ENCODE measurements at places on chromosomes 2 and 18.
A peak's percentile ranks its signal among the peaks of the same experiment; 100 is the strongest.

GRCh38 chr2:132849118-132849517 lies 179.1 kb upstream of the LYPD1 start:
- no peak for DNase-seq

- no peak for DNase-seq
Measured at GRCh38 chr18:10265560-10266333, 188.7 kb upstream of the APCDD1 start.

GRCh38 chr2:218897394-218898108 lies 16.9 kb downstream of the WNT10A start:
- DNase-seq = no peak

GRCh38 chr18:76430636-76431035 lies 64.4 kb downstream of the ZNF516 start:
- DNase-seq = no peak

DNA sequence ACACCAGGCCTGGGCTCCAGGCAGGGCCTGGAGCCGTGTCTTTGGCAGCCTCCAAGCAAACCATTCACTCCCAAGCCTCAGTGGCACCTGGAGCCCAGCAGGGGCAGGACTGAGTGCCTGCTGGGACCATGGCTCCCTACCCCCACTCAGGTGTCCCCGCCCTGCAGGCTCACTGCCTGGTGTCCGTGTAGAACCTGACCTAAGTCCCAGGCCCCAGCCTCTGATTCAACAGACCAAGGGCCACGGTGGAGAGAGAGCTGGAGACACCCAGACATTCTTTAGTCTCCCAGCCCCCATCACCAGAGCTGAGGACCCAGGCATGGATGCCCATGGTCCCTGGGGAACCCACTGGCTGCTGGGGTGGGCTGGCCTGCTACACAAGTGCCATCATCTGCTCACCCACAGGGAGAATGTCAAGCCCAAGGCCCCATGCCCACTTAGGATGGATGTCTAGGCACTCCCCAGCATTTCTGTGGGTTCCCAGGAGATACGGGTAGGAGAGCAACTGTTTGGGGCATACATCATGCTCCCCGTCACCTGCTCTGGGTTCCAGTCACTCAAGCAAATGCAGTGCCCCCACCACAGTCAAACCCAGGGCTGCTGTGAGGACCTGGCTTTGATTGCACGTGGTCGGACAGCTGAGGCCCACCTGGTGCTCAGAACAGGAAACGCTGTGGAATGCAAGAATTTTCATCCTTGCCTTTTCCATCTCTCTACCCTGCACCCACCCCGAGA lies 42.9 kb upstream of the ATG16L1 start:
- DNase-seq = peak; percentile 33

DNA sequence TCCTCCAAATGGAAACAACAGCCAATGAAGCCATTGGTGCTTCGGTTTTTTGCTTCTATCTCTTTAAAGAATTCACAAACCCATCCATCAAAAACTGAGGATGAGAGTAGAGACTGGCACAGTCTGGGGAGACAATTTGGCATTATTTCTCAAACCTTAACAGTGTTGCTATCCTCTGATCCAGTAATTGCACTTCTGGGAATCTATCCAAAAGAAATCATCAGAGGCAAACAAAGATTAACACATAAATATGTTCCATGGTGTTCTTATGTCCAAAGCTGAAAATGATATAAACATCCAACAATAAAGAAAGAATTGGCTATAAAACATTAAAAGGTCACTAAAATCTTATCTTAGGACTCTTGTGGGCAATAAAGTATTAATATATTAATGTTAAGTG lies 35.1 kb downstream of the REEP1 start:
- no peak for DNase-seq

DNA sequence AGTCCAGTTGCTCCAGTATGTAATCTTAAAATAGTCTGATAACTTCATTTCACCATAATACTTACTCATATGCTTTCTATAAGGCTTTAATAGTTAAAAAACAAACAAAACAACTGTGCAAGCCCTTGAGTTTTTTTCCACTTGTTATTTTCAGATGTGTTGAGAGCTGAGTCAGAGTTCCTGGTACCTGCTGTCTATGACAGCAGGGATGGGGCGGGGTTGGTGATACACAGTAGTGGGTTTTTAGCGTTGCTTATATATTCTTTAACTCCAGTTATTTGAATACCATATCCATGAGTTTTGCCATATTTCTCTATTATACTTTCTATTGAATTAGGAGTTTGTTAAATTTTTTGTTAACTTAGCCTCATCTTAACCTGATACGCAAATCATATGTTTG lies 5.0 kb downstream of the NAPG start:
- DNase-seq = no peak

DNA sequence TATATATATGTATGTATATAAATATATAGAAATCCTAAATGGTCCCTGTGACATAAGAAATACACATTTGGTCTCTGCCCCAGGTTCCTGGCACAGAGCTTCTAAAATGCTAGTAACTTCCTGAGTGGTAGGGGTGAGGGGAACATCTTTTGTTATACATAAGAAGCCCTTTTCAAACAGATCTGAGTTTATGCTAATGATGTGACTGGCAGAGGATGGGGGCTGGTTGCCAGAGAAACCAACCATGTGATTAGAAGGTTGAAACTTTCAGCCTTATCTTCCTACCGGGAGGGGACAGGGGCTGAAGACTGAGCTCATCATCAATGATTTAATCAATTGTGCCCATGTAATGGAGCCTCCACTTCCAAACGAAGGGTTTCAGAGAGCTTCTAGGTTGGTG lies 16.3 kb downstream of the MFSD2B start:
- no peak for DNase-seq

- DNase-seq = no peak
Measured at GRCh38 chr2:141856215-141856919, 274.4 kb downstream of the LRP1B start.

GRCh38 chr2:41967476-41968181 lies 80.2 kb upstream of the PKDCC start:
- no peak for DNase-seq

DNA sequence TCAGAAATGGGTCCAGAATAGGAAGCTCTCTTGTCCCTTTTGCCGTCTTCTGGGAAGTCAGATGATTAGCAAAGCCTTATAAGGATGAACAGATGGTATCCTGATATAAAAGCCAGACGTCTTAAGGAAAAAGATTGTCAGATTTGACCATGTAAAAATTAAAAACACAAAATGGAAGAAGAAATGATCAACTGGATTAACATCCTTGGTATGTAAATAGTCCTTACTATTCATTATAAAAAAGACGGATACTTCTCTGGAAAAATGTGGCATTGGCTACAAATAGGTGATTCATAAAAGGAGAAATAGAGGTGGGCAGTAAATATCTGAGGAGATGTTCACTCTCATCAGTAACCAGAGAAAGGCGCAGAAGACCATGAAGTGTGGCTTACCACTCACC lies 33.7 kb upstream of the SCLY start:
- DNase-seq = no peak
